ENCODE measurements at places on chromosomes 11 and 22.

DNA sequence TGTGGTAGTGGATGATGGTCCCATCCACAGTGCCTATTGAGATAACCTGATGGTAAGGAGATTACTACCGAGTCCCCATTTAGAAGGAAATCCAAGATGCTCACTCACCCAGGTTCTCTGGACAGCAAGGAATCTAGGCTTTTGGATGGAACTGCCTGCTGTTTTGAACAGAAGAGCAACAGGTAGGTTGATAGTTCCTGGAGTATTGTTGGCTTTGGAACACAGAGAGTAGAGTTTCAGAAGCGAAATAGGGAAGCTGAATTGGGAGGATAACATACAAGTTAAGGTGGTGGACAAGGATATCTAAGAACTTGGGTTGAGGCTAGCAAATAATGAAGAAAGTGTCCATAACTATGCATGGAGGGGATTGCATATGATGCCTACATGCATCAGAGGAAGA lies 27.6 kb downstream of the SLC22A6 start:
- no peak for DNase-seq

- no peak for DNase-seq
These were observed 1.1 kb upstream of the ALG8 start for GRCh38 chr11:78140392-78141077.

- DNase-seq = no peak
These were observed 193.7 kb upstream of the TBCEL start for GRCh38 chr11:120830085-120830620.

GRCh38 chr11:124176925-124177715 lies 6.0 kb upstream of the OR10D3 start:
- DNase-seq = no peak

DNA sequence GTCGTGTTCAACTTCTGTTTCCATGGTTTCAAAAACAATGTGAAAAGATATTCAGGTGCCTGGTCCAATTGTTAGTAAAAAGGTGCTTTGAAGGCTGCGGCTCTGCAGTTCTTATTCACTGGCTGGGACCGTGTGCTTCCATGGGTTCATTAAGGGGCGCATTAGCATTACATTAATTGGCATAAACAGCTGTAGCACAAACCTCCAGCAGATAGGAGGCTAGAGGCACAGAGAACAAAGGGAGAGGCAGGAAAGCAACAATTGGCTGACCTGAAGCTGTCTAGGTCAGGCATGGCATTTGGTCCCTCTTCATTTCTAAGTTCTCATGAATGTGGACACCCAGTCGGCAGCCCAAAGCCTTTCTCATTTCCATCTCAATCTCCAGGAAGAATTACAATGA lies 16.6 kb downstream of the PAK1 start:
- no peak for DNase-seq

DNA sequence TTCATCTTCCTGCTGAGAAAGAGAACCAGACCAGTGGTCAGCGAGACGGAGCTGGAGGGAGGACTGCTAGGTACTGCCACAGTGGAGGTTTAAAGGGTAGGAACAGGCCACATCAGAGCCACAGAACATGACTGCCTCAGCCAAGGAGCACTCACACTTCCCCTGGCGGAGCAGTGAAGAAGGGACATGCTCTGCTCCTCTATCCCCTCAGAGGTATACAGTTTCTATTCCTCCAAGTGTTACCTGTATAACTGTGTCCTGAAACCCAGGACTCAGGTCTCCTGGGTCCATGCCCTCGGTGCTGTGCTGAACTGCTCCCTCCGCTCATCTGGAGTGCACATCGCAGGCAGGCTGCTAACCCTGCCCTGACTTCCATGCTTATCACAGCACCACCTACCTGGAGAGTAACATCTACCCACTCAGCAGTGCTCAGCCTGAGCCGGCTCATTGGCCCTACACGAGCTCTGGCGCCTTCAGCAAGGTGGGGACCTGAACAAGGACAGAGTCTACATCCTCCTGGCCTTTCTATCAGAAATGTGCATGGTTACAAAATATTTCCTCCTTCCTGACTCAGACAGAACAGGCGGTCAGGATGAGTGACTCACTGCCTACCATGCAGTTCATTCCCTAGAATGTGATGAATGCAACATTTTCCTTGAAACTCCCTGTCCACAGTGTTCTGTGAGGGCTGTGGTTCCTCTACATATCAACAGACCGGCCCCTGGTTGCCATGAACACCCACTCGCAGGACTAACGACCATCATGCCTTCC lies 52.9 kb downstream of the C11orf58 start:
- DNase-seq = no peak

GRCh38 chr22:29831186-29831921 lies 6.7 kb downstream of the ASCC2 start:
- no peak for DNase-seq

DNA sequence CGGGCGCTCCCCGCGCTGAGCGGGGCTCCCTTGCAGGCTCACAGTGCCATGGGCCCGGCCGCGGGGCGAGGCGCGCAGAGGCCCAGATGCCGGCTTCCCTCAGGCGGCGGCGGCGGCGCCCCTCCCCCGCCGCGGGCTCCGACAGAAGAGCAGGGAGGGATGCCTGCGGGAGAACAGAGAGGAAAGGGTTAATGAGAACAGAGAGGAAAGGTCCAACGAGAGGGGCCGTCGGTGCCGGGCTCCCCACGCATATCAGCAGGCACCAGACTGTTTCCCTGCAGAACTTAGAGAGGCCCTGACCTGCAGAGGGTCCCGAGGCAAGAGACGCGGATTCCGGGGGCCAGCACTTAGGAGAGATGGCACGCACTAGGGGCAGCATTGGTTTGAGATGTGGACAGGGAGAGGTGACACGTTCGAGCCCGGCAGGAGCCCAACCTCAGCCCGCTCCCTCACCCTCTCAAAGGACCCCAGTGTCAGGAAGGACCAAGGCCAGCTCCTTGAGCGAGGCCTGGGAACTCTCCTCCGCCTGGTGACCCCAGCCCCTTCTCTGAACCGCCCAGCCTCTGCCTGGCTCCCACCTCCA lies 9.1 kb downstream of the NRXN2 start:
- DNase-seq = no peak

GRCh38 chr11:12110714-12111548 lies 541 bp downstream of the MICAL2 start:
- no peak for DNase-seq

DNA sequence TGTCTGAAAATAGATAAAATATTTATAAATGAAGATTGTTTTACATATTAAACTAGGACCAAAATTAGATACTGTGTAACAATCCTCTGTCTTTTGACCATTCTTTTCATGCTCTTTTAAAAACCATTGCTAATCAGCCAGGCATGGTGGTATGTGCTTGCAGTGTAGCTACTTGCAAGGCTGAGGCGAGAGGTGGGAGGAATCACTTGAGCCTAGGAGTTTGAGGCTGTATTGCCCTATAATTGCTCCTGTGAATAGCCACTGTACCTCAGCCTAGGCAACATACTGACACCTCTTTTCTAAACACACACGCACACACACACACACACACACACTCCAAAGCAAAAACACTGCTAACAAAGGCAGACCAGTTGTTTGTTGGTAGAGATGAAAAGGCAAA lies 259.2 kb downstream of the JRKL start:
- DNase-seq = no peak

DNA sequence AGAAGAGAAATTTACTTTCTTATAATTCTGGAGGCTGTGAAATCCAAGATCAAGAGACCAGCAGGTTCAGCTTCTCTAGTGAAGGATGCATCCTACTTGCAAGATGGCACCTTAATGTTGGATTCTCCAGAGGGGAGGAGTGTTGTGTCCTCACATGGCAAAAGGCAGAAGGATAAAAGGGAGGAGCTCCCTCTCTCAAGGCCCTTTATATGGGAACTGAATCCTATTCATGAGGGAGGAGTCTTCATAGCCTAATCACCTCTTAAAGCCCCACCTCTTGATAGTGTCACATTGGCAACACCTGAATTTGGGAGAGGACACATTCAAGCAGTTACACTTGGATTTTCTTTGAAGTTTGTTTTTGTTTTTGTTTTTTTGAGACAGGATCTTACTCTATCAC lies 79.5 kb downstream of the SLC36A4 start:
- DNase-seq = no peak

- no peak for DNase-seq
These were observed 94.0 kb upstream of the MTNR1B start for GRCh38 chr11:92875473-92875872.
